ENCODE measurements at places on chromosomes 5 and 9. TPM values are rescaled to one million over a fixed set of nuclear protein-coding genes. Genes with fewer than 3 reads are reported as not detected.
A peak's percentile ranks its signal among the peaks of the same experiment; 100 is the strongest.

The C5orf52 gene
- not detected for total RNA-seq

The ANKRD18B gene
- 0.59 TPM for total RNA-seq

The FRRS1L gene
- total RNA-seq, result 0.36 TPM

DNA sequence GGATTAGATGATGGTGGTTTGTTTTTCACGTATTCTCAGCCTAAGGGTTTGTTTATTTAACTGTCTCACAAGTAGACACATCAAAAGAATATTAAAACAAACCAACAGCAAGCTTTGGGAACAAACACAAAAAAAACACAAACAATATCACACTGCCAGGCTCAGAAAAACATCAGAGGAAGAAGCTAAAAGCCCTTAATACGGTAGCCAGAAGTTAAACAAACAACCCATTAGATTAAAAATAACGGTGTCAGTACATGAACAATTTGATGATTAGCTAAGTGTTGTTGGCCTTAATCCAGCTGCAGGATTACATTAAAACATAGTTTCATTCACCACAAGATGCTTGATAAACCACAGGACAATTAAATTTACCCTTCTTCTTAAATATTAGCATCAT is 15.9 kb upstream of the DMRT2 start:
- H3K27me3 ChIP-seq, result no peaks in the 10 kb centered on the region
- no peaks in the 10 kb centered on the region for H3K4me1 ChIP-seq
- DNase-seq, result no peak
- H3K4me3 ChIP-seq, result no peak overlapping the region
- H3K27ac ChIP-seq, result no peak overlapping the region

DNA sequence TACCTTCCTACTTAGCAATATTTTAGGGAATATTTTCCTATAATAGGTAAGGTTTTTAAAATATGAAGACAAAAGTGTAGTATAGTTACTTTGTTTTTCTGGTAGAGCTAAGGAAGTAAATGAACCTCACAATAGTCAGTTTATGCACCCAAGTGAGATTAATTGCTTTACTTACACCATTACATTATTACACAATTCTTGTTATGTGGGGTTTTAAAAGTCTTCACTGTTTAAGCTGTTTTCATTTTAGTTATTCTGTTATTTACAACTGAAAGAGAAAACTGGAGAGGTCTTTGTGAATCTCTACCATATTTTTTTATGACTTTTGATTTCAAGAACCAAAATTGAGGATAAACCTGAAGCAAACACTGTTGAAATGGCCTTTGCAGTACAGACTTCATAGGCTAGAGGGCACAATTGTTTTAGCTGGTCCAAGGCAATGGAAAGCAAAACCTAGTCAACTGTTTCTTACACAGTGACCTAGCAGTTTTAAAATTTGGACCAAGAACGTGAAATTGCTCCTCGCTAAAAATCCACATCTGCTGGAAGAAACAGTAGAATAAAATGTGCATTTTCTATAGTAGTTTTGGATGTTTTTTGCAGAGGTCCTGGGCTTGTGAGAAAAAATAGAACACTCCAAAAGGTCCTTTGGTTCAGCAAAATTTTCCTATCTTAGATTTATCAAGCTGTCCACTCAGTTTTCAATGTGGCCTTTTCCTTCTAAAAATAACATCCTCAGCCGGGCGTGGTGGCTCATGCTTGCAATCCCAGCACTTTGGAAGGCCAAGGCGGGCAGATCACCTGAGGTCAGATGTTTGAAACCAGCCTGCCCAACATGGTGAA is 66.4 kb upstream of the FER start:
- DNase-seq, result peak; percentile 89
- no peak overlapping the region for H3K27ac ChIP-seq
- no peaks in the 10 kb centered on the region for H3K4me1 ChIP-seq
- no peak overlapping the region for H3K4me3 ChIP-seq
- H3K36me3 ChIP-seq, result no peaks in the 10 kb centered on the region

GRCh38 chr9:101326035-101326434 is 58.8 kb downstream of the BAAT start:
- H3K36me3 ChIP-seq, result no peaks in the 10 kb centered on the region
- H3K27me3 ChIP-seq, result no peaks in the 10 kb centered on the region
- DNase-seq, result no peak
- H3K4me1 ChIP-seq, result no peaks in the 10 kb centered on the region
- H3K4me3 ChIP-seq, result no peak overlapping the region
- H3K27ac ChIP-seq, result no peak overlapping the region

DNA sequence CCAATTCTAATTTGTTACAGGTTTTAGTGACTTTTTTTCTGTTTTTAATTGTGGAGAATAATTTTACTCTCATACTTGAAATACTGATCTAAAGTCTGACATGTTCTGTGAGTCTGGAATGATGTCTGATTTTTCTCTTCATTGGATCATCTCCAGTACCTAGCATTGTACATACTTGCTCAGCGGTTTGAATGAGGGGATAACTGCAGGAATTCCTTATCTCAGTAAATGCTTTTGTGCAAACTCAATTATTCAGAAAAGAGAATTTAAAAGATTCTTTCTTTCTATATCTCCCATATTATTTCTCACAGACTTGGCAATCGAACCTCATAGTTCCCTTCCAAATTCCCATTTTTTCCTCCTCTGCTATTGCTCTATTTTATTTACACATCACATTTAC is 397.9 kb upstream of the SGCD start:
- H3K4me1 ChIP-seq, result peaks cover 8% of the 10 kb centered on the region
- H3K27me3 ChIP-seq, result no peaks in the 10 kb centered on the region
